ENCODE measurements at places on chromosomes 3 and 15. TPM values are rescaled to one million over a fixed set of nuclear protein-coding genes. Genes with fewer than 3 reads are reported as not detected.

The KCNMB2 gene
- not detected for total RNA-seq

The SLC9C1 gene
- 0.48 TPM for total RNA-seq

DNA sequence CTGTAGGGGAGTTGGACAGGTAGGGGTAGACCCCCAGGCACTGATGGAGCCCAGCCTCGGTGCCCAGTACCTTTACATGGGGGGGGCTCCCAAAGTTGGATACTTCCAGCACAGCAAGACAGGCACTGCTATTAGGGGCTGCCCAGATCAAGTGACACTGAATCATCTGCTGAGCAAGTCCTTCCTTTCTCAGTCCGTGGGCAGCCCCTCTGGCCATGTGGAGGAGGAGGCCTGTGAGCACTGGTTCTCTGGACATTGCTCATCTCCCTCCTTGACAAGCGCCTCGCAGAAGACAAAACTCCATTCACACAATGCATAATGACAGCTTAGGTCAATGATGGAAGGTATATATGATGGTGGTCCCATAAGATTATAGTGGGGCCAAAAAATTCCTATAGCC is 35.7 kb downstream of the EEFSEC start:
- DNase-seq: no peak

- no peak for DNase-seq
These were observed 228.9 kb downstream of the CD47 start for GRCh38 chr3:107861904-107862303.

- no peak for DNase-seq
These were observed 1075.3 kb upstream of the ALCAM start for GRCh38 chr3:104291437-104291851.

- DNase-seq: no peak
These were observed 659.3 kb downstream of the NAALADL2 start for GRCh38 chr3:175518459-175518858.

DNA sequence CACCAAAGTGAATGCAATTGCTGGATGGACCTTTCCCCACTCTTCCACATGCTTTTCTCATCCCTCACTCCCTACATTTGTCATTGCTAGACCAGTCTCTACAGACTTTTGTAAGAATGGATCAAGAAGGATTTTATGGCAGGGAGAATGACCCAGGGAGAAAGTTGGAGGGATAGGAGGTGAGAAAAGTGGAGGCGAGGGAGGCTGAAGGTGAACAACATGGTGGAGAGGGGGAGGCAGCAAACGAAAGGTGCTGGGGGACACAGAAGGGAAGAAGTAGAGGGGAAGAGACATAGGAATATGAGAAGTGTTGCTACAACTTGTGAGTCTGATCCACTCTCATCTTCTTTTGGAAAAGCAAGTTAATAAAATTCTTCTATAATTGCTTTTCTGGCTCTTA is 24.4 kb upstream of the RTP1 start:
- no peak for DNase-seq

GRCh38 chr15:36722555-36722954 is 143.1 kb downstream of the CDIN1 start:
- no peak for DNase-seq

- no peak for DNase-seq
These were observed 190.7 kb downstream of the CD47 start for GRCh38 chr3:107899990-107900651.

DNA sequence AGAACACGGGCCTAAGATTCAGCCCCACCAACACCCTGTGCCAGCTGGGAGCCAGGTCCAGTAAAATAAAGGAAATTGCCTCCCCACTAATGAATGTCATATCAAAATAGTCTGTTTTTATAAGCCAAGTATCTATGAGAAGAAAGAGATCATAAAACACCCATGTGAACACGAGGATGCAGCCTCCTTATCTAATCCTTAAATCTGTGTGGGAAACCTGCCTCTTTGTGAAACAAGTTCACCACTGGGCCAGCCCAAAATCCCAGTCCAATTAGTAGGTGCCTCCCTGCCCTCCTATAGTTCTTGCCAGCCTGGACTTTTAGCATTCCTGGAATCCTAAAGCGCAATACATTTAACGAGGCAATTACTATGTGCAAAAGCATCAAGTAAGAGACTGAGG is 42.0 kb downstream of the SCAPER start:
- no peak for DNase-seq

DNA sequence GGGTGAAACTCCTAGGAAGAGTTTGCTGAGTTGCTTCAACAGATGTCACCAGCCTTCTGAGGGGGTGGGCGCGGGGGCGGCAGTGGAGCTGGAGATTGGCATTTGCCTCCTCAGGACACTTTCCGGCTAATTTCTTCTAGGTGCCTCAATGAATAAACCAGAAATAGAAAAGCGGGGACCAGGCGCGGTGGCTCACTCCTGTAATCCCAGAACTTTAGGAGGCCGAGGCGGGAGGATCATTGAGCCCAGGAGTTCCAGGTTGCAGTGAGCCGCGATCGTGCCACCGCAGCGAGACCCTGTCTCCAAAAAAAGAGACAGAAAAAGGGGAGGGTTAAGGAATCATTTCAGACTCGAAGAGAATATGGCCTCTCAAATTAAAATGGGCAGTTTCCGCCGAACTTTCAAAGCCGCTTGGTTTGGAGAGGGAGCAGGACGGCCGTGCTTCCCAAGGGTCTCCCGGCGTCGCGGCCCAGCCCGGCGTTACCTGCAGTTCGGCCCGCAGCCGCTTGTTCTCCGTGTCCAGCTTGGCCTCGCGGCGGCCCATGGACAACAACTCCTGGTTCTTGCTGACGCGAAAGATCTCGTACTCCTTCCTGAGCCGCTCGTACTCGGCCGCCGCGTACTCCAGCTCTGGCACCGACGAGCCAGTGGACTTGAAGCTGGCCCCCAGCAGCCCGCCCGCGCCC is 587 bp downstream of the NPHP3 start:
- DNase-seq: peak; percentile 59

DNA sequence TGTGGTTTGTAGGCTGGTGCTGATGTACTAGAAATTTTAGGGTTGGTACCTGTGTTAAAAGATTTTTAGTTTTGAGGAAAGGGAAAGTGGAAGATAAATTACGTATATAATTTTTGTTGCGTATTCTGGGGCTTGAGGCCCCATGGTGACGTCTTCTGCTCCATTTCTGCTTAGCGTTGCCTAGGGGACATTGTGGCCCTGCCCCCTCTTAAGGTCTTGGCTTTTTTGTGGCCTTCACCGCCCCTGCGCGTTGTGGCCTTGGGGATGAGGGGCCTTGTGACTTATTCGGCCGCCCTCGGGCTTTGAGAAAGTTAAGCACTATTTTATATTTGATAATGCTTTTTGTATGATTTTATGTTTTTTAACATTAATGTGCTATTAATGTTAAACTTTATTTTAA is 182.0 kb downstream of the KLF13 start:
- peak; percentile 6 for DNase-seq

Measured in breast epithelium (tissue), 4 donors.